CD4-positive, alpha-beta T cell treated with Interferon gamma for 1 hour (primary cell): ENCODE measurements at places on chromosomes 1 and 21.

GRCh38 chr1:118558933-118559332, 373.9 kb upstream of the SPAG17 start:
- no peak for DNase-seq

DNA sequence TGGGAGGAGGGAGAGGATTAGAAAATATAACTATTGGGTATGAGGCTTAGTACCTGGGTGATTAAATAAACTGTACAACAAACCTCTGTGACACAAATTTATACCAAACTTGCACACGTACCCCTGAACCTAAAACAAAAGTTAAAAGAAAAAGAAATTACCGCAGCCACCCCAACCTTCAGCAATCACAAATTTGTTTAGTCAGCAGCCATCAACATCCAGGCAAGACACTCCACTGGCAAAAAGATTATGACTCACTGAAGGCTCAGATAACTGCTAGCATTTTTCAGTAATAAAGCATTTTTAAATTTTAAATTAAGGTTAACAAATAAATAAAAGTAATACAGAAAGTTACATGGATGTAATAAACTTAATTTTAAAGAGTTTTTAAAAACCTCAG, 14.4 kb upstream of the DEPDC1 start:
- DNase-seq, result no peak

- no peak for DNase-seq
Observed at GRCh38 chr1:93705892-93706500, 24.4 kb upstream of the BCAR3 start.

- no peak for DNase-seq
Observed at GRCh38 chr1:206512851-206513180, 5.5 kb downstream of the RASSF5 start.

DNA sequence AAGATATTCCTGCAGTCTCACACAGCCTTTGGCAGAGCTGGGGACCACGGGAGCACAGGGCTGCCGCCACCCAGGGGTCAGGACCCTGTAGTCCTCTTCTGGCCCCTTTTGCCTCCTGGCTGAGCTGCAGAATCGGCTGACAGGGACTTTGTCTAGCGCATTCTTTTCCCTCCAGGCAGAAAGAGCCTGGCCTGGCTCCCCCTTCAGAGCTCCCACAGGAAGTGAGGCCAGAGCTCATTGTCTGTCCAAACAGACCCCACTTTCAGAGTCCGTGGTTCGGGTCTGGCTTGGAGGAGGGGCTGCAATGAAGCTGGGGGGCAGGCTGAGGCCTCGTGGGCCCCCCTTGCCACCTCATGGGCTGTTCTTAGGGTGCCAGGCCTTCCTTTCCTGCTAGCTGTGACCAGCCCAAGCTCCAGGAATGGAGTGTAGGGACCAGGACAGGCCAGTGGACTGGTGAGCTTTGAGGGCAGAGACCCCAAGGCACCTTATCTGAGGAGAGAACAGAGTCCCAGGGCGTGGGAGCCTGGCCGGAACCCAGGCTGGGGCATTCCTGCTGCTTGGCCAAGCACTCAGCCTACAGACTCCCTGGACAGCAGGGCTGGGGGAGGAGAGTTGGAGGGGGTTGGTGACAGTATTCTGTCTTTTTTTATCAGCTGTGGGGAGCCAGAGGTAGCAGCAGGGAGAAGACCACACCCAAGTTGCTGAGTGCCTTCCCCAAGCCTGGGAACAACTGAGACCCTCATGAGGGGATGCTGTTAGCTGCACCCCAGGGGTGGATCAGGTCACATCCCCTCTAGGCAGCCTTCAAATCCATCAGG, 4.7 kb downstream of the CELSR2 start:
- DNase-seq, result no peak

GRCh38 chr1:227351443-227351842, 33.2 kb upstream of the CDC42BPA start:
- no peak for DNase-seq

DNA sequence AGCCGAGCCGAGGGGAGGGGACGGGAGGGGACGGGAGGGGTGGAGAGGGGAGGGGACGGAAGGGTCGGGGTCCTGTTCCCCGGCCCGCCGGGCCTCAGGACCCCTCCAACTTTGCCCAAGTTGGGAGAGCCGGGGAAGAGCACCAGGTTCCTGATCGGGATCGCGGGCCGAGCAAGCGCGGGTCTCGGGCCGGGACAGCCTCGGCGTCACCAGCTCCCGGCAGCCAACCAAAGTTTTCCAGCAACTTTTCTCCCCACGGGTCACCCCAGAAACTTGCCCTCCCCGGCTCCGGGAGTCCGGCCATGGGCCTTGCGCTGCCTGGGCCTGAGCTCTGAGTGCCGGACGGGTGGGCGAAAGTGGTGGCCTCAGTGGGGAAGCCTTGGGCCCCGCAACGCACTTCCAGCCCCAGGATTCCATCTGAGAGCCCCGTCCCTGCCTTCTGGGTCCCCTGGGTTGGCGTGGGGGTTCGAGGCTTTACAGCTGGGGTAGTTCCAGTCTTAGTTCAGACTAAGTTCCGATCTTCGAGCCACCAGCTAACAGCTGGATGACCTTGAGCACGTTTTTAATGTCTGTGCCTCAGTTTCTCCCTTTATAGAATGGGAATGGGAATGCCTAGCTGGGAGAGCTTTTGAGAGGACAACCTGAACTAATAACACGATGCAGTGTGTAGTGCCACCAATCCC, 458 bp downstream of the ZC3H12A start:
- DNase-seq, result no peak

GRCh38 chr1:1922956-1923833, 4.1 kb upstream of the TMEM52 start:
- no peak for DNase-seq

DNA sequence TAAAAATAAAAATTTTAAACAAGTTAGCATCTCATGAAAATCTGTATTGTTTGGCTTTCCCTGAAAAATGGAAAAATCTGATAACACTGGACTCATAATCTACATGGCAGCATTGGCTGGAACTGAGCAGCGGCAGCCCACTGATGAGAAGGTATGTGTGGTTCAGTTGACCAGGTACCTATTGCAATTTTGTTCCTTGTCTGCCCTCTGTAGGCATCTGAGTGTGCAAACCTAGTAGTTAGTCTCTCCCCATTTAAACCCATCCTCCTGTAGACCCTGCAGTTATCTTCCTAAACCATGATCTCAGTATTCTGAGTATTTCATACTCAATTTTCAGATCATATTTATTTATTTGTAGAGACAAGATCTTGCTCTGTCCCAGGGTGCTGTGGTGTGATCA, 59.4 kb upstream of the SERBP1 start:
- DNase-seq, result peak; percentile 2

DNA sequence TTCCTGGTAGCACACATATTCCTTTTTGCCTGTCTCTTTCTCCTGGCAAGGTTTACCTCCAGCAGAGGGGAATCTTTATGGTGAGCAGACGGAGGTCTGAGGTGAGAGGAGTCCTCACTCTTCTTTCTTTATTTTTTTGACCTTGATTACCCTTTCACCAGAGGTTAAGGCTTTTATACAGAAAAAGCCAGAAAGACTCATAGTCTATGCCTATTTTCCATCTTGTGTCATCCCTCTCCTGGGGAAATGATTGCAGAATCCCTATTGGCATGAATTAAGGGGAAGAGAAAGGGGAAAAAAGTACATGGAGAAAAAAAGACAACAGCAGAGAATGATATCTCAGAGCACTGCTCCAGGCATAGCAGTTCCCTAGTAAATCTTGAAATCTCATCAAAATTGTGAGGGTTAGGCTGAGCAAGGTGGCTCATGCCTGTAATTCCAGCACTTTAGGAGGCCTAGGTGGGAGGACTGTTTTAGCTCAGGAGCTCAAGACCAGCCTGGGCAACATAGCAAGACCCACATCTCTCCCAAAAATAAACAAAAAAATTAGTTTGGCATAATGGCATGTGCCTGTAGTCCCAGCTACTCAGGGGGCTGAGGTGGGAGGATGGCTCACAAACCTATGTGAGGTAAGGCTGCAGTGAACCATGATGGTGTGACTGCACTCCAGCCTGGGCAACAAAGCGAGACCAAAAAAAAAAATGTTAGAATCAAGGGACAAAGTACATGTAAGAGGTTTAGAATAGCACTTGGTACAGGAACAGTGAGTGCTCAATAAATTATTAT, 1.2 kb upstream of the XPR1 start:
- DNase-seq, result no peak

- no peak for DNase-seq
Observed at GRCh38 chr1:67860776-67861175, 27.5 kb upstream of the GNG12 start.

DNA sequence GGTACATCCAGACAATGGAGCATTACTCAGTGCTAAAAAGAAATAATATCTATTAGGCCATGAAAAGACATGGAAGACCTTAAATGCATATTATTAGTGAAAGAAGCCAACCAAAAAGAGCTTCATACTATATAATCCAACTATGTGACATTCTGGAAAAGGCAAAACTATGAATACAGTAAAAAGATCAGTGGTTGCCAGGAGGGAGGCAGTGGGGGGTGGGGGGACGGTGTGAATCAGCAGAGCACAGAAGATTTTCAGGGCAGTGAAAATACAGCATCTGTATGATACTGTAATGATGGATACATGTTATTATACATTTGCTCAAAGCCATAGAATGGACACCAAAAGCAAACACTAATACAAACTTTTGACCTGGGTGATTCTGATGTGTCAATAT, 339.4 kb upstream of the SNX7 start:
- no peak for DNase-seq

DNA sequence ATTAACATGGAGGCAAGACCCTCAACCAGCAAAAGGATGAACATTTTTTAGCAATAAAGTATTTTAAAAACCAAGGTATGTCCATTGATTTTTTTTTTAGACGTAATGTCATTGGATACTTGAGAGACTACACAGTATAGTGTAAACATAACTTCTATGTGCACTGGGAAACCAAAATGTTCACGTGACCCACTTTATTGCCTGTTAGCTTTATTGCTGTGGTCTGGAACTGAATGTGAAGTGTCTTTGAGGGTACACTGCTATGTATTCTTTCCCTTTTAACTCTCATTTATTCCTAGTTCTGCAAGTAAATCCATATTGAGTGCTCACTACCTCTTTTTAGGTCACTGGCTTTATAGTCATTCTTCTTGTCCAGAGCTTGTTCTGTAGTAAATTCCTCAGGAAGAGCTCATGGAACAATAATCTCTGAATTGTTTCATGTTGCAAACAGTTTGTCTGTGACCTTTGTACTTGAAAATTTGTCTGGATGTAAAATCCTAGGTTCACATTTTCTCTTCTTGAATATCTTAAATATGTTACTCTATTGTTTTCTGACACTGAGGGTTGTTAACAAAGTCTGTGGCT, 20.6 kb downstream of the ABCD3 start:
- DNase-seq, result no peak

- no peak for DNase-seq
Observed at GRCh38 chr1:184945678-184946412, 28.5 kb downstream of the NIBAN1 start.
